ENCODE measurements at places on chromosomes 7 and 10.

- no peak for DNase-seq
These were observed 680.8 kb downstream of the LRMDA start for GRCh38 chr10:76111986-76112825.

DNA sequence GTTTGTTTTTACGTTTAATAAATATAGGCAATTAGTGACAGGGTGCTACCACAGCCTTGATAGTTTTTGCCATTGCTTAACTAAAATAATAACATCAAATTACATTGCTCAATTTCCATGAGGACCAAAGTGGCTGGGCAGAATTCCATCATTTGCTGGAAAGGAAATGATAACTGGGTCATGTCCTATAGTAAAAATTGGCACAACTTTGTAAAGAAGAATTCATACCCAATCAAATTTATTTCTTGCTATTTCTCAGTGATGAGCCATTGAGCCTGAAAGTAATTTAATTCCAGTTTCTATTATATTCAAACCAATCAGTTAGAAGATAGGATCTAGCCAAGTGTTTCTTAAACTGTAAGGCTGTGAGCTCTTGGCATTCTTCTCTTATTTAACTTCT, 102.2 kb upstream of the CTTNBP2 start:
- no peak for DNase-seq

DNA sequence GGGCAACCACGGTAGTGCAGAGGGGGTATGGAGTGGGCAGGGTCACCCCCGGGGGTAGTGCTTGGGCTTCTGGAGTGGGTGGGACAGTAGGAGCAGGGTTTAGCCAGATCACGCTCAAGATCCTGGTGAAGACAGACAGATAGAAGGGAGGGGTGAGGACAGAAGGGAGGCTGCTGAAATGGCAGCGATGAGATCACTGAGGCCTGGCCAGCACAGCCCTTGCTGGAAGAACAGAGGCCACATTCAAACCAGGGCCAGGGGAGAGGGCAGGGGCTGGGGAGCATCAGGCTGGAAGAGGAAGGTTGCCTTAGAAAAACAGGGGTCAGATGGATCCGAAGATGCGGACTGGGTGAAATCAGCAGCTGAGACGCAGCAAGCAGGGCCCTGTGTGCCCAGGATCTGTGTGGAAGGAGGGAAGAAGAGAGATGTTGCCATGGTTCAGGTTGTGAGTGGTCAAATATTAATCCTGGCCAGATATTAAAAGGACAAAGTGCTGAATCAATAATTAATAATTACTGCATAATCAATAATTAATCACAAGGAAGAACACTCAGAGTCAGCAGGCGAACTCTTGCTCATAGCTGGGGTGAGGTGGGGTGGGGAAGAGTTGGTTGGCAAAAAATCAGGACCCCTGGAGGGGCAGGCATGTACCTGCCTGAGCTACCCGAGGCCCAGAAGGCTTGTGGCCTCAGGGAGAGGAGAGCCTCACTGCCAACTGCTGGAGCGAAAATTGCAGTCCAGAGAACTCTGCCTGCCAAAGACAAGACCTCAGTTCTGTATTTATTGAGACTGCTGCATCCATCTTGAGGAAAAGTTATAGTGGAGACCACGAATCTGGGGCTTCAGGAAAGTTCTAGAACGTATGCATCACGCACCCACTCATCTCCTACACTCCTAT, 105.7 kb downstream of the GRB10 start:
- DNase-seq, result no peak

DNA sequence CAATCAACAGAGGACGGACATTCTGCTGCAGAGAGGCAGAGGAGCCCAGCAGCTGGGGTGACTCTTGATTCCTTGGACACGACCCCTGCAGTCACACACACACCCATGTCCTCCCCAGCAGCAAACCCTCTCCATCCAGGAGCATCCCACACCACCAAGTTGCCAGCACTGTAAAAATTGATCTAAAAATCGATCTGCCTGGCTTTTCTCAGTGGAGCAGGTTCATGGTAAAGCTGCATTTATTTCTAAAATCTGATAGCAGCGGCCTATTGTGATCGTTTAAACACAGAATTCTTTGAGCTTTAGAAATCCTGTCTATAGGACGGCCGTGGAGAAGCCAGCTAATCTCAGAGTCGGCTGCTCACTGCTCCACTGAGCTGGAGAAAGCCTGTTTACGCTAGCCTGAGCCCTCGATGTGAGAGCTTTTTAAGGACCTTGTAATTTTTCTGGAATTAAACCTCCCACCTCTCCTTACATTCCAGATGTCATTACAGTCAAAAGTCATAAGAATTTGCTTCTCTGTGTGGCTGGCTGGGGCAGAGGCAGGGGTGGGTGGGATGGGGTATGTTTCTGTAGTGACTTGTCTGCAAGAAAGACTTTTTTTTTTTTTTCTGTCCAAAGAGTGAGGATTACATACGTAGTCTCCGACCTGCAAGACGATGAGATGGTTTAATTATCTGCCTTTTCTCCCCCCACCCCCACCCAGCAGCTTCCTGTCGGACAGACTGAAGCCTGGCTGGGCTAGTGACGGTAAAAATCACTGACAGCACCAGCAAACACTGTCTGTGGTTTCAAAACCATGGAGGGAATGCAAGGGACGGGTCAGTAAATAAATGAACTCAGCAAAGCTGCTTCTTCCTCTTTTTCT, 31.6 kb downstream of the TRIM8 start:
- no peak for DNase-seq

GRCh38 chr7:51019191-51019844, 236.6 kb upstream of the GRB10 start:
- DNase-seq, result no peak

DNA sequence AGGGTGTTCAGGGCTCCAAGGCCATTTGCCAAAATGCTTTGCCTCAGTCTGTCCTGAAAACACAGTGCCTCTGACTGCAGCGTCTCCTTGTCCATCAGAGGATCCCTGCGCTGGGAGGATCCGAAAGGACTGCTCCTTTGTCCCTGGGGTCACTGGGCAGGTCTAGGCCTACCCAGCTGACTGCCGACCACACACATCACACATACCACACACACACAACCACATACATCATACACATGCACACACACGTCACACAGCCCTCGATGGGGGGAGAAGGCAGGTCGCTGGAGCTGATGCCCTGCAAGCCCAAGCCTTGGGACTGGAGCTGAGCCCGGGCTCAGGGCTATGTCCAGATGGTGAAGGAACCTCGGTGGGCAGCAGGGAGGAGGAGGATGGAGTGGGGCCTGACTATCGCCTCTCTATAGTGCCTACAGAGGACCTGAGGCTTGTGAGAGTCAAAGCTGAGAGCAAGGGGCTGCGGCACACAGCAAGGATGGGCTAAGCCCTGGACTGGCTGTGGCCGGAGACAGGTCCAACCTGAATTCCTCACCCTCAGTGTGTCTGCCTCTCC, 29.1 kb downstream of the GPRIN2 start:
- DNase-seq, result no peak

GRCh38 chr7:100515072-100515532, 23.9 kb upstream of the AGFG2 start:
- DNase-seq, result no peak

- no peak for DNase-seq
These were observed 35.3 kb downstream of the DENND2A start for GRCh38 chr7:140605337-140605736.

DNA sequence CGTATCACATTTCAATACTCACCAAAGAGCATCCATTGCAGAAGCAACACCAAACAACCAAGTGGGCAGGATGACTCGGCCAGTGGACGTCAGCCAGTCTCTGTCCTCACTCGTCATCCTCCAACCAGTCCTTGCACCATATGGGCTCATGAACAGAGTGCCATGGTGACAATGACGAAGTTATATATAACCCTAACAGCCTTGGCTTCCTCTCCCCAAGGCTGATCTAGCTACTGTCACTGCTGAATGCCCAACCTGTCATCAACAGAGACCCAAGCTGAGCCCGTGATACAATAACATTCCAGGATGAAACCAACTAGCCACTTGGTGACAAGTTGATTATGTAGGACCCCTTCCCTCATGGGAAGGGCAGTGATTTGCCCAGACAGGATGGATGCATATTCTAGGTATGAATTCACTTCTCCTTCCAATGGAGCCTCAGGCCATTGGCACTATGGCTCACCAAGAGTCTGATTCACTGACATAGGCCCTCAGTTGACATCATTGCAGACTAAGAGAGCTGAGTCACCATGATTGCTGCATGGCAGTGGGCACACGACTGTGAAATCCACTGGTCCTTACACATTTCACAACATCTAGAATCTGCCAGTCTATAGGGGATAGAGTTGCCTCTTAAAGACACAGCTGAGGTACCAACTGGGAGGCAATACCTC, 26.3 kb upstream of the PPIF start:
- no peak for DNase-seq

DNA sequence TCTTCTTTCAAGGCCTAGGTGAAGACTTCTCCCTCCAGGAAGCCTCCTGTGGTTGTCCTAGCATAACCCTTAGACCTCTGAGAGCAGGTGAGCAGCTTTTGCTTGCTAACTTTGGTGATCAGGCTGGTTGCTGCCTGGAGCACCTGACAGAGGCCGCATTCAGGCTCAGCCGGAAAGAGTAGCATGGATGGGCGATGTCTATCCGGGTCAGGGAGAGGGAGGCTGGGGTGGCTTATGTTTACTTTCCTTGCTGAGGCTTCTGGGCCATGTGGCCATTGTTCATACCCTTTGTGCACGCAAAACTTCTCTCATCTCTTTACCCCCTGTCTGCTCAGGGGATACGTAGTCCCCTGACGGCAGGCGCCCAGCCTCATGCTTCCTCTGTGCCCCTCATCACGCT, 27.4 kb upstream of the PCBD1 start:
- DNase-seq, result no peak
